ENCODE measurements at places on chromosomes 5 and 9.
A peak's percentile ranks its signal among the peaks of the same experiment; 100 is the strongest.

DNA sequence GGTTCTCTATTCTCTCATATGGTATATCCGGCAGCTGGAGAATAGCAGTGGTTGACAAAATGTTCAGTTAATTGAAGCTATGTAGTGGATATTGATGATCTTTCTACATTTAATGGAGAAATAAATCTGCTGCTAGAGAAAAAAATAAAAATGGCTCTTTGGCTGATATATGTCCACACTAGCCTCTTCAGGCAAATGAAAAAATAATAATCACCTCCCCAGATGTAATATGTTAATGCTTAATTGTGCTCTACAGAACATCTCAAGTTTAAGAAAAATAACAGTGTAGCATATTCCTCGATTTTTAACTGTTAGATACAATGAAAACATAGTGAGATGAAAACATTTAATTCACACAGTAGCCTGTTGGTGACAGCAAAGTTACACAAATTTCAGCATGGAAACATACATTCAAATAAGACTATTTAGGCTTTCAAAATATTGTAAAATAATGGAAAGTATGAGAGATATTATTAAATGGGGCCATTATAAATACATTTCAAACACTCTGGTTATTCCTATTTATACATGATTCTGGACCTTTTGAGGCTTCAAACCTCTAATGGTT is 543.0 kb downstream of the MAT2B start:
- no peak for DNase-seq

DNA sequence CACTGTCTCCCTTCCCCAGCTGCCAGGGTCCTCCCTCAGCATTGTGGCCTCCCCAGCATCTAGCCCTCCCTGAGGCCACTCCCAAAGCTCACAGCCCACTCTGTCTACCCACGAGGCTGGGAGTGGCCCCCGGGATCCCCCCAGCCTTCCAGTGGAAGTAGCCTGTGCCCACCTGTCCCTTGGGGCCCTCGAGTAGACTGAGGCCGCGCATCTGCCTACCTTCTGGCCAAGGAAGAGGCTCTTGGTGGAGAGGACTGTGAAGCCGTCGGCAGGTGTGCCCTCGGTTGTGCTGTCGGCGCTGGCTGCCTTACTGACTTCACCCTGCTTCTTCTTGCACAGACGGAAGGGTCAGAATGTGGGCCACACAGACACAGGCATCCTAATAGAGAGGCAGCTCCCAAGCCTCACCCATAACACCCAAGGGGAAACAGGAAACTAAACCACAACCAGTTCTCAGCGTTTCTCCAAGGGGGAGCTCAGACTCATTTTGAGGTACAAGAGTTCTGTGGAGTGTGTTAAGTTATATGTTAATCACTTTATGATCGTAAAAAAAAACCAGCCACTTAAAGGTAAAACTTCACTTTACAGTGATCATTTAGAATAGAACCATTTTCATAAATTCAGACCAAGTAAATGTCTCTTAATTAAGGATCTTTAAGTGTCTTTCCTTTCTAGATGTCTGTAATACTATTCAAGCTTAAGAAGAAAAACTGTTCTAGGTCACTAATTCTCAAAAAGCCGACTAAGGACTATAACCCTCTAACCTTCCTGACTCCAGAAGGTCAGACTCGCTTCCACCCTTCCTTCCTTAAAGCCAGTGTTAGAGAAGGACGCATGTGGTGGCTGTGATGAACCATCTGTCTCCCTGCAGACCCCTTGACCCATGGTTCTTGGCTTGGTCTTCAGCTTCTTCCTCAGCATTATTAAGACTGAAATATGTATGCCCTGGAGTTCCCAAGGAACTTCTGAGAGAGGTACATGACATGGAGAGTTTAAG is 38.5 kb downstream of the MACROH2A1 start:
- DNase-seq = no peak

DNA sequence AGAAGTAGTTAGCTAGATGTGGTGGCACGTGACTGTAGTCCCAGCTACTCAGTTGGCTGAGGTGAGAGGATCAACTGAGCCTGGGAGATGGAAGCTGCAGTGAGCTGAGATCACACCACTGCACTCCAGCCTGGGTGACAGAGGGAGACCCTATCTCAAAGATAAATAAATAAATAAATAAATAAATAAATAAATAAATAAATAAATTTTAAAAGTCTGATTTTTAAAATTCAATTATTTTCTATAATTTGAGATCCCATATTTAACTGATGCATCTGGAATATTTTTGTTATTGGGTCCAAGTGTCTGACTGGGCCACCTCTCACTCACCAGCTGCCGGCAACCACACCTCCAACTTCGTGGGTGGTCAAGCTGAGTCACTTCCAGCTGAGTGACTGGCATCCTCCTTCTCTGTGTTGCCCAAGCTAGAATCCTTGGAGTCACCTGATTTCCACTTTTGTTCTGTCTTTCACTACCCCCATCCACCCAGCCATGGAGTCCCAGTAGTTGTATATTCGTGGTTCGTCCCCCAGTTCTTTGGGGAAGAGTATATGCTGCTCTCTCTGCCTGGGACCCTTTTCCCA is 70.9 kb downstream of the EGFLAM start:
- no peak for DNase-seq

GRCh38 chr5:42950116-42950455 is 90.0 kb downstream of the ANXA2R start:
- no peak for DNase-seq

GRCh38 chr9:18829873-18830272 is 203.1 kb downstream of the SAXO1 start:
- no peak for DNase-seq

DNA sequence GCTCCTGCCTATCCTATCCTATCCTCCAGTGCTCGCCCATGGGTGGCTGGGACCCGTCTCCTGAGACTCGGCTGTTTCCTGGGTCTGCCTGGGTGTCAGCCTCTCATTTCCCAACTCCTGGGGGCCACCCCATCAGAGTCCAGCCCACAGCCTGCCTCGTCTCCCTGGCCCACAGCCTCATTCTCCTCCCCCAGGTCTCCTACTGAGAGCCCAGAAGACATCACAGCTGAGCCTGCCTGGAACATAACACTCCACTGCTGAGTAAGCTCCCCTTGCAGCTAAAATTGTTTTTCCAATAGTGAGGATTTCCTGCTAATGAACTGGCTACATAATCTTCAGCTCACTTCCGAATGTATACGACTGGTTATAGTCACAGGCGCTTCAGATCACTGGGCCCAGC is 95.3 kb downstream of the TTLL11 start:
- DNase-seq = no peak

DNA sequence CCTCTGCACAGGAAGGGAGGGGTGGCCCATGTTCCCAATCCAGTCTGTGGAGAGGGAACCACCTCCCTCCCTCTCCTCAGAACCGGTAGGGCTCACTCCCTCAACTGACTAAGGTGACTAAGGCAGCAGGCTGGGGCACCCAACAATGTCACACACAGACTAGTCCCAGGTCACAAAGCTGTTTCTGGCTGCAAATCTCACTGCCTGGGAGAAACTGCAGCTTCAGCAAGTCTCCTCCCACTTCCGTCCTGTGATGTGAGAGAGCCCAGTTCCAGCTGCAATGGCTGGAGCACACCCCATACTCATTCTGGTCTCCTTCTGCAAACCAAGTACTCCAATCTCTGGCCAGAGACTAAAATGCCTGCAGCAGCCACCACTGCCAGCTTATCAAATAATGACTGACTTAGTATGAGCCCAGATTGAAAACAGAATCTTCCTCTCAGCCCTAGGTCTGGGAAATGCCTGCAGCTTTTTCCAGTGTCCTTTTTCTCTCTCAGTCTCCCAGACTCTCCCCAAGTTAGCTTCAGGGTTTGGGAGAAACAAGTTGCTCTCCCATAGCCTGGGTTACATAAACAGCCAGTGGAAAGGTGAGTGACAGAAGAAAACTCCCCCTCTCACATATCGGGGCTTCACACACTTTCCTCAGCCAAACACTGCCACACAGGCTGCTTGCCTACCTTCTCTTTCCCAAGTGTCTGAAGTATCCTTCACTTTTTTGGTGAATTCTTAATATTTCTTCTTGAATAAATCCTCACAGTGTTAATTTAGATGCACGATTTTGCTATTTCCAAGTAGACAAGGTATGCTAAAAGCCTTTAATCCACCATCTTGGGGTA is 247.4 kb upstream of the RASA1 start:
- peak; percentile 55 for DNase-seq

DNA sequence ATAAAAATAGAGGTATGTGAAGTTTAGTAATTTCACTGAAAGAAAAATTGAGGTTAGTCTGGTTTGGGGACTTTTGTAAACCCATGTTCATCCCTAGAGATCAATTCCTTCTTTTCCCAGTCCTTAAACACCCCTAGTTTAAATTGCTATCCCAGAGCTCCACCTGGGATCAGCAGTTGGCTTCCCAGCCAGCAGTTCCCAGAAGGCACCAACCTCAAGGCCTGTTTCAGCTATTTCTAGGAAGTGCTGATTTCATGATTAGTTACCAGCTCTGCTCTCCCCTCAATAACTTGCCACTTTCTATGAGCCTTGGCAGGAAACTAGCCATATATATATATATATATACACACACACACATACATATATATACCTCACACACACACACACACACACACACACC is 30.5 kb downstream of the EPB41L4B start:
- DNase-seq = no peak

DNA sequence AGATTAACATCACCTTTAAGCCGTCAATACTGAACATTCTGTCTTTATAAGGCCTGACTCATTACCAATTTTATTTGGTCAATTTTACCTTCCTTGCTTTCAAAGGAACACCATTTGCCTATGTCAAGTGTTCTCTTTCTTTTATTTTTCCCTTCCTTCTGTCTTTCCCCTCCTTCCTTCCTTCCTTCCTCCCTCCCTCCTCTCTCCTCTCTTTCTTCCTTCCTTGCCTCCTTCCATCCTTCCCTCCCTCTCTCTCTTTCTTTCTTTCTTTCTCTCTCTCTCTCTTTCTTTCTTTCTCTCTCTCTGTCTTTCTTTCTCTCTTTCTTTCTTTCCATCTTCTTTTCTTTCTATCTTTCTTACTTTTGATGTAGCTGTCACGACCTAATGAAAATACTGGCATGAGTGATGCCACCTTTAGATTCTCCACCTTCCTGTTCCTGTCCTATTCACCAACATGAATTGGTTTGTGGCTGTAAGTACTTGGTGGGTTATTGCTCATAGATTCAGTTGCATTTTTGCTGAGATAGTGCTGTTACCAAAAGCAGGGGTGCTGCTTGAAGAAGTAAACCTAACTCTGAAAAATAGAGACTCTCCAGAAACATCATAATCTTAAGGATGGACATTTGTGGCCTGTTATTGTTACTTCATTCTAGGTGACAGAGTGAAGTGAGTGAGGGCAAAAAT is 33.8 kb downstream of the DOCK8 start:
- no peak for DNase-seq

DNA sequence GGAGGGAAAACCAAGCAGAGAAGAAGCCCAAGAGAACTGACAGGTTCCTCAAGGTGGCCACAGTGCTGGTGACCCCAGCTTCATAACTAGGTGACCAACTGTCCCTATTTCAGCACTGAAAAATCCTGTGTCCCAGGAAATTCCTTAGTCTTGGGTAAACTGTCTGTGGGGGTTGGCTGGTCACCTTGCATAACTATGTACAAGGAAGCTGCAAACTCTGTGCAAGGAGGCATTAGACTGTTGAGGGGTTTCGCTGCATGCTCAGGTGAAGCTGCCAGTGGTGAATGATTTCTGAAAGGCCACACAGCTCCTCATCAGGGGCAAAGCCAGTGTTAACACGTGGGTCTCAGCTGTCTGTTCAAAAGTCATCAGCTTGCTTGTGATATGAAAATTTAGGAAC is 36.9 kb downstream of the PCSK5 start:
- DNase-seq = no peak

DNA sequence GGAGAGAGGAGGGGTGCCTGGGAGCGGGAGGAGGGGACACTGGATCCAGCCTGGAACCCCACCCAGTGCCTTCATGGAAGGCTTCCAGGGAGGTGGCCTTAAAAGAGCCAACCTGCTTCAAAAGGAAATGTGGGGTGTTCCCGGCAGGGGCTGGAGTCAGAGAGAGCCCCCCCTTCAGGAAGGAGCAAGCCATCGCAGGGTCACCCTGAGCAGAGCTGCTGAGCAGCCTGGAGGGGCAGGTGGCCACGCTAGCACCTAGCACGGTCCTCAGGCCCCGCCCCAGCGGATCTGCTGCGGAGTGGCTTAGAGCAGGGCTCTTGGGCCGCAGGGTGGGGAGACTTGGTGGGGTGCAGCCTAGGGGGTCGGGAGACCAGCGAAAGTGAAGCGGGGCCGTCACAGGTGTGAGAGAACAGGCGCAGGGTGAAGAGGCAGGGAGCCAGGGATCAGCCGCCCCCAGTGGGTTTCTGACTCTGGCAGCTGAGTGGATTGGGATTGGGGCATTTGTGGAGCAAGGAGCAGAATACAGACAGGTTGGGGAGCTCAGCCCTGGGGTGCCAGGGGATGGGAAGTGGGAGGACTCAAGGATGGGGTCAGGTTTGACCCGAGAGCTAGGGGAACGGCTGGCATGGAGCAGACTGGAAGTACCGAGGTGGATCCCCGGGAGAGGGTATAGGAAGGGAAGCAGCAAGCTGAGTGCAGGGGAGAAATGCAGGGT is 1.5 kb downstream of the LCN2 start:
- DNase-seq = no peak

DNA sequence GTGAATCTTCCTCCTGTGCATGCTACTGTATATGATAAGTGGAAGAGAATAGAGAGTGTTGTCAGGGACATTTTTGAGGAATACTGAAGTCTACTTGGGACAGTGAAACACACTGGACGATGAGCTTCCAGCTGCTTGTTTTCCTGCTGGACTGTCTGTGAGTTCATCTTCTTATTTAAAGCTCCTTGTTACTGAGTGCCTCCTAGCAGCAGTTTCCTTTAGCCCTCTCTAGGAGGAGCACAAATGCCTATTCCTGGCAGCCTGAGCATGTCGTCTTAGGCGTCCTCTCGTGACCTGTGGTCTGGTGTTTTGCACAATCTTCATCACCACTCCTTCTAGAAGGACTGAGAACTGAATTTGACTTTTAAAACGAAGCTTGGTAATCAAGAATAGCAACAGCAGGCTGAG is 43.8 kb downstream of the ANKRD33B start:
- peak; percentile 68 for DNase-seq

DNA sequence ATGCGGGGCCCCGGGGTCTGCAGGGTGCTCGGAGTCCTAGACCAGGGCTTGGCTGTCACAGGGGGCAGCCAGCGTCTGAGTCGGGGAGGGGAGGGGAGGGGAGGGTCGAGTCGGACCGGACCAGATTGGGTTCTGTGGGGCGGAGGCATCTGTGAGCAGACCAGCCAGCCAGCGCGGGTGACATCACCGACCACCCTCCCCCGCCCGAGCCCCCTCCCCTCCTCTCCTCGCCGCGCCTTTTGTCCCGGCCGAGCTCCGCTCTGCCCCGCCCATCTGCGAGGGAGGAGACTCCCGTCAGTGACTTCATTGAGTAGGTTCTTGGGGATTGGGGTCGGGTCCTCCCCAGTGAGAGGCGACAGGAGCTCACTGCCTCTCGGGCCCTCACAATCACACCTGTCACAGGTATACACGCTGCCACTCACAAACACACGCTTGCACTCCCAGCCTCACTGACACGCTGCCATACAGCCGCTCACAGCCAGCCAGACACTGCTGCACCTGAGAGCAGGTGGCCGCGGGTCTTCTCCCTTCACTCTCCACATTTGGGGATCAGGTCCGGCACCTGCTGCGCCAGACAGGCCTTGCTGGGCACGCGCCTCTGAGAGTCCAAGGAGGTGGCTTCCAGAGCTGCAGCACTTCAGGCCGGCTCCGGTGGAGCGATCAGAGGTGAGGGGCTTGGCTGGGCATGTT is 546 bp downstream of the DNAJB5 start:
- peak; percentile 72 for DNase-seq

- DNase-seq = no peak
Measured at GRCh38 chr9:1332156-1332555, 282.0 kb downstream of the DMRT2 start.
